Activated CD4-positive, alpha-beta T cell treated with anti-CD3 and anti-CD28 coated beads for 48 hours (primary cell): ENCODE measurements at places on chromosomes 1 and 21.
A peak's percentile ranks its signal among the peaks of the same experiment; 100 is the strongest.

- DNase-seq, result no peak
These were observed 13.7 kb downstream of the ZBTB17 start for GRCh38 chr1:15962176-15962575.

GRCh38 chr1:204079608-204079999 lies 6.7 kb downstream of the SOX13 start:
- no peak for DNase-seq

DNA sequence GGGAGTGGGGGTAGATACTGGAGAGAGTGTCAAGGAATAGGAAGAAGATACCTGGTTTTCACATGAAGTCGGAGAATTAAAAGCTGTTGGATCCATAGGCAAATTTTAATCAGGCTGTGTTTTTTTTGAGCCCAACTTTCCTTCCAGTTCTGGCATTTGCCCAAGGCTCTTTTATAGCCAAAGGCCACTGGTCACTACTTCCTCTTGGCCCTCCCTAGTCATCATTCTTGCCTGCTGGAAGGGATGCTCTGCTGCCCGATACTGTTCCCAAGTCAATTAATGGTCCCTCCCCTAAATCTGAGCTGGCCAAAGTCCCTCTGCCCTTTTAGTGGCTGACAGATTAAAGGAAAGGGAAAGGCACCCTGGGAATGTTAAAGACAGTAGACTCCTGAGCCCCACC lies 102.8 kb upstream of the ZNF648 start:
- DNase-seq, result no peak

GRCh38 chr1:51247499-51247898 lies 11.4 kb downstream of the RNF11 start:
- DNase-seq, result no peak

- peak; percentile 84 for DNase-seq
These were observed 556.8 kb downstream of the PTPRU start for GRCh38 chr1:29793101-29793546.

- no peak for DNase-seq
These were observed 67.6 kb upstream of the PDE4B start for GRCh38 chr1:65725064-65725463.

DNA sequence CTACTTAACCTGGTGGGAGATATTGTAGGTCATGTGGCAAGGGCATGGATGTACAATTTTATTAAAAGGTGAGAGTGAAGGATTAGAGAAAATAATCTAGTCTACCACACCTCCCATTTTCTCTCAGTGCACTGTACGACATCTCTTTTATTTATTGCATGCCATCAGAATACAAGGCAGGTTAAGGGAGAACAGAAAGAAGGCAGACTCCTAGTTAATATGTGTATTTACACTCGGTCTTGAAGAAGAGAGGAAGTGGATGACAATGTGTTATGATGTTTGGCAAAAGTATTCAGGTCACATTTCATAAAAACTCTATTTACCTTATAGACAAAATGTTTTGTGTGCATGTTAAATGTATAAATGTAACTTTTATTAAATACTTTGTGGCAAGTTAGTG lies 306.1 kb downstream of the CTH start:
- DNase-seq, result no peak

GRCh38 chr1:152970495-152970894 lies at the start of gene SPRR4:
Gene SPRR4 (plus strand): TSS chr1:152970648. CDS start chr1:152971891, 1,243 bp downstream.
- no peak for DNase-seq

DNA sequence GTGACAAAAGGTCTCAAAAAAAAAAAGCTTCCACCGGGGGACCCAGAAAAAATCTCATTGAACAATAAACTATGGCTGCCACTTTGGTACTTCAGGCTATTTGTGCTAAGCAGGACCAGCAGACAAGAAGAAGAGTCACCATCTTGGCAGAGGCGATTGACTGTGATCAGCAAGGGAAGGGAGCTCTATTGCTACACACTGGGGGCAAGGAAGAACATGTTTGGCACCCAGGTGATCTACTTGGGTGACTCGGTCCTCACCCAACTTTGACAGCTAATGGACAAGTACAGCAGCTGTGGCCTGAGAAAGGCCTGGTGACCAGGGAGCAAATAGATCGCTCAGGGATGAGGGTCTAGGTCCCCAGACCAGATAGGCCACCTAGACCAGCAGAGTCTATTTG lies 53.4 kb upstream of the SRP9 start:
- DNase-seq, result no peak

GRCh38 chr21:38915546-38915945 lies 109.8 kb downstream of the ETS2 start:
- DNase-seq, result no peak

DNA sequence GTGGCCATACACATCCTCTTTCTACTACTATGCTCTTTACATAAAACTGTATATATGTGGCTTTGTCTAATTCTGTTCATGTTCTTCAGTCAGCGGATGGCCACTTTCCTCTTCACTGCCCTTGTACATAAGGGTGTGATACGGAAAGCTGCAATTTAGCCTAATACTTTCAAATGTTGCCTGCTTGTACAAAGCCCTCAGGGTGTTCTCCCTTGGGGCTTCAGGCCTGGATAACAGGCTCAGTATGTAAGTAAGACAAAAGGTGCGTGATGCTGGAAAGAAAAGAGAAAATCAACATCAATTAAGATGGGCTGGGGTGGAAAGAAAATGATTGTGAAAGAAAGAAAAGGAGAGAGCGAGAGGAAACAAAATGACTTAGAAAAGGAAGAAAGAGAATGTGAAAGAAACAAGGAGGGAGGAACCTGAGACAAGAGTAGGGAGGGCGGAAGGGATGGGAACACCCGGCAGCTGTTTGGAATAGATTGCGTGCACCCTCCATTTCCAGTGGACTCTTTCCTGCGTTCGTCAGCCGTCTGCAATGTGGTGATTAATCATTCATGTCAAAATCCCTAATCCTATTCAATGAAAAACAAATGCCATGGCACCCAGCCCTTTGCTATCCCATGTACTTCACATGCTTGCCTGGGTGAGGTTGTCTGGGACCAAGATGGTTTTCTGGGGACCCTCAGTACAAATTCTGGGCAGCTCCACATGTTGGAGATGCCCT lies 553.6 kb downstream of the NUF2 start:
- DNase-seq, result no peak

GRCh38 chr1:54805981-54806381 lies 4.9 kb upstream of the TTC22 start:
- DNase-seq, result no peak

DNA sequence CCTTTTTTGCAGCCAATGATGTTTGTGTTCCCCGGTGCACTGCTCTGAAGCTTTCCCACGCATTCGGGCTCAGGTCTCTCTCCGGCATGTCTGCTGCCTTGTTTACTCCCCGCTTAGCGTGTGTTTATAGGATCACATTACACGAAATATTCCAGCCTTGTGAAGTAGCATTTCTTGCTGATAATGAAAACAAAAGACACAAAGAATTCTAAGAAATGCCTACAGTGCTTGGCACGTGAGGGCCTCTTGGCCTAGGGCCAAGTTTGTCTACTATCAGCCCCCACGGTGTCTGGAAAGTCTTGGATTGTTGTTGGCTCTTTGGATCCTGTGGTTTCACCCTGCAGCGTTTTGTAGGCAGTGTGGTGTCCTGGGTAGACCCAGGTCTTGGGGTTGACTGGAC lies 11.2 kb upstream of the GSTM4 start:
- DNase-seq, result no peak

GRCh38 chr1:112618114-112618720 lies 724 bp downstream of the ST7L start:
- peak; percentile 21 for DNase-seq
